ENCODE measurements at places on chromosomes 13 and 19.

DNA sequence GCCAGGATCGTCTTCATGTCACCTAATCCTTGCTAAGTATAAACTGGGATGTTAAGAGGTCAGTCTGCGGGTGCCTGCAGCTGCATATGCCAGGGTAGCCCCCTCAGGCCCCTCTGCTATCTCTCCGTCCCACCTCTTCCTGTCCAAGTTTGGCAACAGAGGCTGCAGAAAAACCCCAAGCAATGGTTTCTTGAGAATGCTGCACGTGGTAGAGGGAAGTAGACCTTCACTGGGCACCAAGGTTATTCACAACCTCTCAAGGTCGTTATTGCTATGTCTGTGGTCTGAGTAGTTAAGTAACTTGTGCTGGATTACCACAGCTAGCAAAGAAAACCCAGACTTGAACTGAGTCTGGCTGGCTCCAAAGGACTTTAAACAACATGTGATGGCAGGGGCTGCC lies 77.9 kb upstream of the XPO4 start:
- no peak for DNase-seq

GRCh38 chr13:27595055-27595811 lies 25.1 kb downstream of the LNX2 start:
- no peak for DNase-seq

GRCh38 chr19:47427241-47428176 lies 8.2 kb upstream of the MEIS3 start:
- DNase-seq, result peak; percentile 31

DNA sequence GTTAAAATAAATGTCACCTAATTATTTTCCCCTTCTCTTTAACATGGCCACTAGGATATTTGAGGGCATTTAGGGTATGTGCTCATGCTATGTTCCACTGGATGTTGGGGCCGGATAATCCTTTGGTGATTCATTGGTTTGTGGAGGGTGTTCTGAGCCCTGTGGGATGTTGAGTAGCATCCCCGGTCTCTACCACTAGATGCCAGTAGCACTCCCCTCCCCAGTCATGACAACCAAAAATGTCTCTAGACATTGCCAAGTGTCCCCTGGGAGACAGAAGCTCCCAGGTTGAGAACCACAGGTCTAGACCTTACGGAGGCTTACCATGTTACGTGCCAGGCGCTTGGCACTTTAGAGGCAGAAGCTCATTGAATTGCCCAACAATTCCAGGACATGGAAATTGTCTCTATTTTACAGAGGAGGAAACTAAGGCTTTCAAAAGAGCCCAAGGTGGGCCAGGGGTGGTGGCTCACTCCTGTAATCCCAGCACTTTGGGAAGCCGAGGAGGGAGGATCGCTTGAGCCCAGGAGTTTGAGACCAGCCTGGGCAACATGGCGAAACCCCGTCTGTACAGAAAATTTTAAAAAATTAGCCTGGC lies 14.1 kb downstream of the SHANK1 start:
- no peak for DNase-seq

DNA sequence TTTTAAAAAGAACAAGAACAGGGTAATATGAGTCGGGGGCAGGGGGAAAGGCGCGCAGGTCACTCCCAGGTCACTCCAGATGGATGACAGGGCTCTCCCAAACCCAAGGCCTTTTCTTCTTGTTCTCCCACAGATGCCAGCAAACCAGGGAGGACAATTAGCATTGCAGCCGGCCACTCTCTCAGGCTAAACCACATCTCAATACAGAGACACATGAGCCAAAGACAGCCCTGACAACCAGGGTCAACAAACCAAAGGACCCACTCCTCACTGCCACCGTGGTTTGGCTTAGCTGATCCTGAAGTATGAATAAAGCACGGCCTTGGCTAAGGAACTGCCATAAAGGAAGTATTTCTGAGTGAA lies 47.3 kb downstream of the LATS2 start:
- no peak for DNase-seq

- DNase-seq, result no peak
Observed at GRCh38 chr13:113441661-113442060, 11.6 kb downstream of the ADPRHL1 start.

- DNase-seq, result peak; percentile 90
Observed at GRCh38 chr19:47697863-47698609, 15.2 kb upstream of the EHD2 start.

DNA sequence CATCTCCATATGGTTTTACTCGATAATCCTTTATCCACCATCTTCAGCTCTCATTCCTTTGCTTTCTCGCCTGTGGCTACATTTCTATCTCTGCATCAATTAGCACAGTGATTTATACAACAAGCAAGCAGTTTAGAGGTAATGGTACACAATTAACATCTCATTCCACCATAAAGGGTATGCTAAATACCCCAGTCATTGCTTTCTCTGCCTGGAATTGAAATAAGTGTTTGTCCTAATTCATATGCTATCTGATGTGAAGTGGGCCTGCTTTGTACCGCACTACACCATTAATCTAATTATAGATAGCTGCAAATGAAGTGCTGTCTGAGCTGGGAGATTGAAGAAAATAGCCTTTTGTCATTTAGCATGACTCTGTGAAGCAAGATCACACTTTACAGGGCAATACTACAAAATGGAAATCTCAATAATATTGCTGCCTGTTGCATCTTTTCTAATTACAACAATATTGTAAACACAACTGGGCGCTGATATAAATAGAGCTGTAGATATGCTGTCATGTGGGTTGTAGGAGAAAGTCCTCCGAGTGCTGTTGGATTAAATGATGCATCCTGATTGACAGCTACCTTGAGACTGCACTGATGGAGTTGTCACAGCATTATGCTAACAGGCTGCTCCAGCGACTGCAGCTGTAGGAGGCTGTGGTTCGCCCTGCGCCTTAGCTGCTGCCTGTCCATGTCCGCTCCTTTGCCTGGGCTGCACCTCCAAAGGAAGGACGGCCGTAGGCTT lies 78.2 kb downstream of the GGACT start:
- DNase-seq, result no peak

- DNase-seq, result no peak
Observed at GRCh38 chr13:26992951-26993719, 178.5 kb downstream of the USP12 start.

- DNase-seq, result no peak
Observed at GRCh38 chr19:4396949-4397783, 3.2 kb downstream of the SH3GL1 start.

DNA sequence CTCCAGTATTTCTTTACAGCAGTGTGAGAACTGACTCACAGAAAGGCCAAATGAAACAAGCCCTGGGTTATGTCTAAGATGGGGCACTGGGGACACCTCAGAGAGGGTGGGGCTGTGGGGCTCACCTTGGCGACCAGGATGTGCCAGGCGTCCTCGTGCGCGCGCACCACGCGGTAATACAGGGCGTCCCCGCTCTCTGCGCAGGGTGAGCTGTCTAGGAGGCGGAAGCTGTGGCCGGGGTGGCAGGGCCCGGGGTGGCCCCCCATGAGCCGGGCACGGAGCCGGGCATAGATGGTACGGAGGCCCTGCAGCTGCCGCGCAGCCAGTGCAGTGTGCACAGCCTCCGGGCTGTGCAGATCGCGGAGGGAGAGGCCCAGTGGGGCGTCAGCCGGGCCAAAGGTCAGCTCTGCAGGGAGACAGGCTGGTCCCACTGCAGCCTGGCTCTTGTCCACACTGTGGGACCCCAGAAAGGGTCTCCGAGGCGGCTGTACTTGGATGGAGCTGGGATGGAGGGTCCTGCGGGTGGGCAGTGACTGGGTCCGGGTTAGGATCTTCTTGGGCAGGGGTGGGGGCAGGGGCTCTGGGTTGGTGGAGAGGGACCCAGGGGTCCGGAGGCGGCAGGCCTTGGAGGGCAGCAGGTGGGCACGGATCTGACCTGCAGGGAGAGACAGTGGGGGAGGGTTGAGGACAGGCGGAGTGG lies 3.4 kb downstream of the PEAK3 start:
- DNase-seq, result no peak

- DNase-seq, result peak; percentile 86
Observed at GRCh38 chr19:11242864-11243797, 3.7 kb downstream of the ANGPTL8 start.

DNA sequence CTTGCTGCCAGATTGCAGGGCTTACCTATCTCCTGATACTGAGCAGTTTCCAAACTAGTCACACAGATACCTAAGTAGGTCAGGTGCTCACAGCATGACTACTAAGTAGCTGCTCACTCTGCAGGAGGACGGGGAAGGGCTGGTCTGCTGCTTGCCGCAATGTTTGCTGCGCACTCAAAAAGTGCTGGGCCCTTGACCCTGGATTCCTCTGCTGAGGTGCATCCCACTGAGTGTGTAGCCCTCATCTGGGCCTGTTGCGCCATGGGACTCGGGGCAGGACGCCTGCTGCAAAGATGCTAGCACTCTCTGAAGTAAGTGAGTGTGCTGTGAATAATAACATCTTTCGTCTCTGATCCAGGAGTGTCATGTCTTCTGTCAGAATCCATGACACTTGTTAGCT lies 59.2 kb upstream of the MEDAG start:
- no peak for DNase-seq

DNA sequence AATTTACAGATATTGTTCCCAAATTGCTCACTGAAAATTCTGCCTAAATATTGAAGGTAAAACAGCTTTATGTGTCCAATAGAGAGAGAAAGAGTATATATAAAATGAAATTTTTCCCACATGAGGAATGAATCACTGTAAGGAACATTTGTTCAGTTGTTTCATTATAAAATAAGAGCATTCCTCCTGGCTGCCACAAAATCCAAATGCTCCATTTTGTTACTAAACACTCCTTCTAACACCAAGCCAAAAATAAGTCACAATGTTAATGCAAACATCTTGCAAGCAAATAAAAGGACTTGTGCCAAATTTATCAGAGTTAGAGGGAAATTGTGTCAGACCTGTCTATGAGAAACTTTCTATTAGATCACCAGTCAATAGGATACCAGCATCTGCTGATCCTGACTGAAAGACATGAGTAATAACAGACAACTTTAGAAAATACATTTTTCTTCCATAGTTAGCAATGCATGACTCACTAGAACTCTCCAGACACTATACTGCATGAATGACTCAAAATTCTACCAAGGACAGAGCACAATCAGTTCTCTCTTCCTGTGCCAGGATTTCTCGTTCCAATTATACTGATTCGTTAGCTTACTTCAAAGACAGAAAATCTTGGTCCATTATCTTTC lies 83.5 kb upstream of the FNDC3A start:
- DNase-seq, result peak; percentile 17

- peak; percentile 23 for DNase-seq
Observed at GRCh38 chr13:73000027-73000674, 58.7 kb upstream of the KLF5 start.

GRCh38 chr13:31880851-31881494 lies 141.6 kb downstream of the RXFP2 start:
- no peak for DNase-seq

DNA sequence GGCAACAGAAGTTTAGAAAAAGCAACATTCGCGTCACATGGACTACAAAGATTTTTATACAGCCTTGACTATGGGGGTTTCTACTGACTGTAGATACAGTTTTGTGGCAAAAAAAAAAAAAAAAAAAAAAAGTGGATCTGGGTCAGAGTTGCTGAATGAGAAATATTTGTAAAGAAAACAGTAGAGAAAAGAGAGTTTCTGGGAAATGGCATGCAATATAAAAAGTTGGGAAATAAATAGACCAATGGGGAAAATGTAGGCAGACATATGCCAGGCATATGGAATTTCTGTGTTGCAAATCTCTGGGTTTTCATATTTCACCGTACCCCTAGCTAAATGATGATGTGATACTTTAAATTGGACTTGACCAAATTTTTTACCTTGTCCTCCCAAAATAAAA lies 315.3 kb downstream of the EFNB2 start:
- no peak for DNase-seq

DNA sequence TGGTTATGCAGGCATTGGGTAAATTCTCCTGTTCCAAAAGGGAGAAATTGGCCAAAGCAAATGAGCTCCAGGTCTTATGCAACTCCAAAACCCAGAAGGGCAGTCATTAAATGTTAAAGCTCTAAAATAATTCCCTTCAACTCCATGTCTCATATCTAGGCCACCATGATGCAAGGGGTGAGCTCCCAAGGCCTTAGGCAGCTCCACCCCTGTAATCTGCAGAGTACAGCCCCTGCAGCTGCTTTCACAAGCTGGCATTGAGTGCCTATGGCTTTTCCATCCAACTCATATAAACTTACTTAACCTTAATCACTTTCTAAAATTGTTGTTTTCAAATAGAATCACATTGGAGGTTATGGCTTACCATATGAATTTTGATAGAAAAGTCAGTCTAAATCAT lies 44.7 kb upstream of the ZNF429 start:
- DNase-seq, result no peak

- no peak for DNase-seq
Observed at GRCh38 chr19:57406516-57407123, 4.3 kb upstream of the ZNF17 start.

- DNase-seq, result no peak
Observed at GRCh38 chr13:43235028-43235427, 211.6 kb downstream of the DNAJC15 start.

- DNase-seq, result no peak
Observed at GRCh38 chr19:4390567-4391305, 9.6 kb downstream of the SH3GL1 start.

GRCh38 chr19:1780272-1780958 lies 27.1 kb downstream of the ONECUT3 start:
- DNase-seq, result no peak

GRCh38 chr13:23787464-23787863 lies 101.7 kb downstream of the MIPEP start:
- DNase-seq, result no peak

- DNase-seq, result peak; percentile 5
Observed at GRCh38 chr19:29375429-29376119, 150.2 kb upstream of the VSTM2B start.

All from pons (tissue), 1 donor.